HFFc6 (cell line): ENCODE measurements at places on chromosomes 2 and 18. TPM values are rescaled to one million over a fixed set of nuclear protein-coding genes. Genes with fewer than 3 reads are reported as not detected.

DNA sequence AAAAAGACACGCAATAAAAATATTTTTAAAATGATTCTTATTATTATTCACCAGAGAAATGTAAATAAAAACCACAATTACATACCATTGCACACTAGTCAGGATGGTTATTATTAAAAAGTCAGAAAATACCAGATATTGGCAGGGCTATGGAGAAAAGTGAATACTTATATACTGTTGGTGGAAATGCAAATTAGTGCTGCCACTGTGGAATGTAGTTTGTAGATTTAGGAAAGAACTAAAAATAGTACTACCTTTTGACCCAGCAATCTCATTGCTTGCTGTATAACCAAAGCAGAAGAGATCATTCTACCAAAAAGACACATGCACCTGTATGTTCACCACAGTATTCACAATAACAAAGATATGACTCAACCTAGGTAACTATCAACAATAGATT is 1237.3 kb upstream of the FAM98A start:
- H3K27ac ChIP-seq, result no peak overlapping the region
- 0 out of 2 replicates have a peak, but pooled peaks cover 6% of the 10 kb centered on the region for H3K36me3 ChIP-seq
- DNase-seq, result no peak
- no peak overlapping the region for H3K4me3 ChIP-seq
- no peaks in the 10 kb centered on the region for H3K4me1 ChIP-seq

DNA sequence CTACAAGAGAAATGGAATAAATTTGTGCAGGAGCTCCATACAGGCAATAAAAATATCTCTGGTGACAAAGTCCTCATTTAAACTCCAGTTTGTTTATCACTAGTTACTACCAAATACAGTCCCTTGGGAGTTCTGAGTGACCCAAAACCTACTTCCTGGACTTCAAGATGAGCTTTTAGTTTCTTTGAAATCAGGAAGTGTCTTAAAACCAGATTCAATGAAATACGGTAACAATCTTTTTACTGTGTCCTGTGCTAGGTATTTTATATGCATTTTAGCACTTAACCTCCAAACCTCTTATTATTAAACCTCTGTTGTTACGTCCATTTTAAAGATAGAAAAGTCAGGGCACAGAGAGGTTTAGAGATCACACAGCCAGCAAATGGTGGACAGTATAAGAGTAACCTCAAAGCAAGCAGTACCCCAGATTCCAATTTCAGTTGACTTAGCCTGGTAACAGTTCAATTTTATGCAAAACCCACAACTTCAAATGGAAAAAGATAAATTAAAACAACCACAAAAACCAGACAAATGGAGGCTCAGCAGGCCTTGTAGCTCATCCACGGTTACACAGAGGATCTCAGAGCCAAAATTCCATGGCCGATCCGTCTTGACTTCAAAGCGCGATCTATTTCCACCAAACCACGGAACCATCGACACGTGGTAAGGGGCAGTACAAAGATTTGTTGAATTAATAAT is 1.3 kb upstream of the KCMF1 start:
- H3K36me3 ChIP-seq, result peaks cover 51% of the 10 kb centered on the region
- H3K27ac ChIP-seq, result peak overlapping the region; percentile 96
- peaks cover 45% of the 10 kb centered on the region for H3K4me1 ChIP-seq
- peak overlapping the region; percentile 98 for H3K4me3 ChIP-seq
- DNase-seq, result no peak

GRCh38 chr2:231396058-231396821 is 730 bp downstream of the B3GNT7 start:
- H3K4me1 ChIP-seq, result peaks cover 12% of the 10 kb centered on the region
- peaks cover 14% of the 10 kb centered on the region for H3K27me3 ChIP-seq
- no peak for DNase-seq
- H3K36me3 ChIP-seq, result no peaks in the 10 kb centered on the region

DNA sequence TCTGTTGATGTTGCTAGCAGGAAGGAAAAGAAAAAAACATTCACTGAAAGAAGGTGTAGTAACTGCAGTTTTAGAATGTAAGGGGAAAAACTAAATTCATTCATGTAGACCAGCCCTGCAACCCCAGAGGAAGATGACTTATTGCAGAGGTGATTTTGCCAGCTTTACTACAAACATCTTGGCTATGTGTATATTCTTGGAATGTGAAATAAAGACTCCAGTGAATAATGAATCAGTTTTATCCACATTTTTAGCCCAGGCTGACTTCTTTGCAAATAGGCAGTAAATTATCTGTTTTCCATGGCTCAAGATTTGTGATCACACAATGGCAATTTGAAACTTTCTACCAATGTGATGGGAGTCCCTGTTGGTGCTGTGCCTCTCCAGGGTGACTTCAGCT is 206.1 kb upstream of the SETBP1 start:
- H3K4me1 ChIP-seq, result no peaks in the 10 kb centered on the region
- H3K36me3 ChIP-seq, result no peaks in the 10 kb centered on the region
- H3K4me3 ChIP-seq, result no peak overlapping the region
- no peaks in the 10 kb centered on the region; the same call in 1 of the 2 replicates for H3K27me3 ChIP-seq
- DNase-seq, result no peak
- H3K27ac ChIP-seq, result no peak overlapping the region

GRCh38 chr2:237972936-237973335 is 6.1 kb downstream of the UBE2F start:
- no peak overlapping the region for H3K27ac ChIP-seq
- no peak overlapping the region for H3K4me3 ChIP-seq
- peaks cover 13% of the 10 kb centered on the region; the same call in 1 of the 2 replicates for H3K36me3 ChIP-seq
- DNase-seq, result no peak
- H3K27me3 ChIP-seq, result no peaks in the 10 kb centered on the region; the same call in 1 of the 2 replicates
- H3K4me1 ChIP-seq, result peaks cover 33% of the 10 kb centered on the region

- H3K4me3 ChIP-seq, result no peak overlapping the region
- H3K27ac ChIP-seq, result no peak overlapping the region
- H3K27me3 ChIP-seq, result peaks cover 8% of the 10 kb centered on the region
- DNase-seq, result no peak
These were observed 87.5 kb upstream of the SLC35G4 start for GRCh38 chr18:11521853-11522252.

- H3K27me3 ChIP-seq, result no peaks in the 10 kb centered on the region
- DNase-seq, result no peak
These were observed 18.2 kb downstream of the LMAN1 start for GRCh38 chr18:59340817-59341216.

- no peak overlapping the region for H3K4me3 ChIP-seq
- H3K4me1 ChIP-seq, result peaks cover 5% of the 10 kb centered on the region; the same call in 1 of the 2 replicates
- DNase-seq, result no peak
- H3K27ac ChIP-seq, result no peak overlapping the region
- H3K36me3 ChIP-seq, result no peaks in the 10 kb centered on the region
These were observed 37.8 kb downstream of the MAL start for GRCh38 chr2:95063086-95063958.

DNA sequence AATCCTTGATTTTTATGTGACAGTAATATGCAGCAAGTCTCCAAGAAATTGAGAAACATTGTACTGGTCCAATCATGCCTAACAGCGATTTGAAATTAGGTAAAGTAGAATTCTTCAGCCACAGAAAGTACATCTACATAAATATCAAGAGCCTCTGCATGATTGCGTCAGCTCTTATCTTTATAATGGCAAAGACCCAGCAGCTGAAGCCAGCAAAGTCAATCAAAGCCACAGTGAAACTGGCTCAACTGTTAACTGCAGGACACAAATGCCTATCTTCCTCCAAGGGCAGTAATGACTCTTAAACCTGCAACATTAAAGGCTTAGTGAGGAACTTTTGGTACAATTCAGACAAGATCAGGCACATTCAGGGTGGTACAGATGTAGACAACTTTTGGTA is 102.5 kb downstream of the BARD1 start:
- DNase-seq, result no peak
- no peaks in the 10 kb centered on the region; the same call in 1 of the 2 replicates for H3K27me3 ChIP-seq
- no peak overlapping the region for H3K27ac ChIP-seq
- no peak overlapping the region for H3K4me3 ChIP-seq
- no peaks in the 10 kb centered on the region for H3K36me3 ChIP-seq

DNA sequence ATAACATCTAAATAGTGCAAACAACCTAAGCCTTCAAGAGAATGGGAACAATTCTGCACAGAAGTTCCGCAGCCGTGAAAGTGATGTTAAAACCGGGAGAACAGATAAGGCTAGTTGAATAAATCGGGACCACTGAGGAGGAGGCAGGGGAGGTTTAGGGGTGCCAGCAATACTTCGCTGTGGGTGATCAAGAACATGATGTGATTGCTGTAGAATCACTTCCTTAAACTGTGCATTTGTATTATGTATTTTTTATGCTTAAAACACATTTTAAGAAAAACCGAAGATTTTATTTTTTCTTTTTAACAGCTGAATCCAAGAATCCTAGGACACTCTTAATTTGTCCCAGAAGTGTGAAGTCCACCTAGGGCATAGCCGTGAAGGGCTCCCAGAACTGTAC is 33.6 kb downstream of the TTC32 start:
- no peak overlapping the region for H3K27ac ChIP-seq
- no peak for DNase-seq
- peaks cover 32% of the 10 kb centered on the region for H3K27me3 ChIP-seq
- no peaks in the 10 kb centered on the region for H3K4me1 ChIP-seq
- H3K4me3 ChIP-seq, result no peak overlapping the region
- H3K36me3 ChIP-seq, result no peaks in the 10 kb centered on the region

DNA sequence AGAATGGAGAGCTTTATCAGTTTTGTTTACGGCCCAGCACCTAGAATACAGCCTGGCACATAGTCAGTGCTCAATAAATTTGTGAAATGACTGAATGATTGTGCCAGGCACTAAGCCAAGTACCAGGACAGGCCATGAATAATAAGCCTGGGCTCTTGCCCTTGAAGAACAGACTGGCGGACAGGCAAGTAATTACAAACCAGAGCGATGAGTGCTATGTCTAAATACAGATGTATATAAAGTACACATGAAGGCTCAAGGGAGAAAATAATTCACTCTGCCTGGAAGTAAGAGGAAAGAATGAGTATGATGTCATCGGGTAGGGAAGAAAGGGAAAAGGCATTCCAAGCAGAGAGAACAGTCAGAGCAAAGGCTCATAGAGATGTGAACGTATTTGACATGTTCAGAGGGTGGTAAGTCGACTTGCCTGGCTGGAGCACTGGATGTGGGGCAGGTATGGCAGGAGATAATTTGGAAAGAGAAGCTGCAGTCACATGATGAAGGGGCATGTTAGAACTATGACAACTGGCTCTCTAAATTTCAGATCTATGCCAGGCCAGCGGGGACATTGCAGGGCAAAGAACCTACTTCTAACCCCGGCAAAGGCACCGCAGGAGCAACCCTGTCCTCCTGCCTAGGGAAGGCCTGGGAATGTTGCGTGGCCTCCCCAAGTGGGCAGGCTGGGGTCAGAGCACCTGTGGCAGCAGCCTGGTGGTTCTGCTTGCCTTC is 119.1 kb upstream of the STPG4 start:
- peak; percentile 86 for DNase-seq
- H3K27ac ChIP-seq, result peak overlapping the region; percentile 75
- H3K4me1 ChIP-seq, result peaks cover 52% of the 10 kb centered on the region
- peaks cover 6% of the 10 kb centered on the region for H3K36me3 ChIP-seq
- no peaks in the 10 kb centered on the region; the same call in 1 of the 2 replicates for H3K27me3 ChIP-seq

DNA sequence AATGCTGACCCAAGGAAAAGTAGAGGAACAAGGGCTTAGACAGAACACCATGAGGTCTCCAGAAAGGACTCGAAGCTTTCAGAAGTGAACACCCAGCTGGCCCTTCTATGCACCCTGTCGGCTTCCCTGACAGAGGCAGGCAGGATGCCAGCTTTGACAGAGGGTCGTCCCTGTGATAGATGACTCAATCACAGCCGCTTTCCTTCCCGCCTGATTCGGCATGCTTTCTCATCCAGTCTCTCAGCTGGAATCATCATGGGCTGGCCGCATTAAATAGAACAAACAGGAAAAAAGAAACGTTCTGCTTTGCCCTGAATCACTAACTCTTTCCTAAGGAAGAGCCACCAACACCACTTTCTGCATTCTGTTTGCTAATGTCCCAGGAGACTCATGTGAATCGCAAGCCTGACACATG is 140.3 kb upstream of the RAB12 start:
- peaks cover 63% of the 10 kb centered on the region for H3K27me3 ChIP-seq
- no peak overlapping the region for H3K27ac ChIP-seq
- H3K4me1 ChIP-seq, result peaks cover 19% of the 10 kb centered on the region
- H3K4me3 ChIP-seq, result no peak overlapping the region
- no peak for DNase-seq

DNA sequence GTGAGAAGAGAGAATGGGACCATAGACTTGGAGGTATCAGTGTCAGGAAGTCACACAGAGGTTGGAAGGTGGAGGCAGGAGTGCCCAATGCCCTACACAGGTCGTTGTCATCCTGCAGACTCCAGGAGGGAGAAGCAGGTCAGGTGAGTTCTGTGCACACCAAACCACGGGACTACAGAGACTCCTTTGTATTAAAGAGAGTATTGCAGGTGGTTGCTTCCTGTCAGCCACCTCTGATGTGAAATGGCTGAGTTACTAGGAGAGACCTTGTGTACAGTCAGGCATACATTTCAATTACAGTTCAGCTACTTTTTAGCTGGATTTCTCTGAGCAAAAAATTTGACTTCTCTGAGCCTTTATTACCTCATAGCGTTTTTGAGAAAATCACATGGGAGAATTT is 51.6 kb downstream of the SPP2 start:
- H3K27me3 ChIP-seq, result peaks cover 10% of the 10 kb centered on the region
- H3K4me1 ChIP-seq, result no peaks in the 10 kb centered on the region
- DNase-seq, result no peak
- no peak overlapping the region for H3K27ac ChIP-seq

DNA sequence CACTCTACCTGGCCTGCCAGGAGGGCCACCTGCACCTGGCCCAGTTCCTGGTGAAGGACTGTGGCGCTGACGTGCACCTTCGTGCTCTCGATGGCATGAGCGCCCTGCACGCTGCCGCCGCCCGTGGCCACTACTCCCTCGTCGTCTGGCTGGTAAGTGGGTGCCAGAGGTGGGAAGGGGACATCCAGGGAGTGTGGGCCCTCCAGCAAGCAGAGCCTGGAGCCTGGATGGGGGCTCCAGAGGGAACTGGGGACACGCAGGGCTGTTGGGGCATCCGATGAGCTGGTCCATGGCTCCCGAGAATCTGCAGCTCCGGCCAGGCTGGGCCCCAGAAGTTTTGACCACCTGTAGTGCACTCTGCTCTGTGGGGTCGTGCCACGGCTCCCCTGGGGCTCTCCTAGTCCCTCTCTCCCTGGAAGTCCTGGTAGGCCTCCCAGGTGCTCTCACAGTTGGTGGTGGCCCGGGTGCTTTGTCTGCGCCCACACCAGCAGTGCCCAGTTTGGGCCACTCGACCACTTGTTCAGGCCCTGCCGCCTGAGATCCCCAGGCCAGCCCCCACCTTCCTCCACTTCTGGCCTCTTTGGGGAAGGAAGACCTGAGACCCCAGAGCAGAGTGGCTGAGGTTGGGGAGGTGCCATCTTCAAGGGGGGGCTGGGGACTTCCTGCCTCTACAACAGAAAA is 4.7 kb downstream of the ESPNL start:
- no peak overlapping the region for H3K27ac ChIP-seq
- no peaks in the 10 kb centered on the region for H3K4me1 ChIP-seq
- no peak overlapping the region for H3K4me3 ChIP-seq
- H3K36me3 ChIP-seq, result no peaks in the 10 kb centered on the region

- H3K27ac ChIP-seq, result no peak overlapping the region
- no peak overlapping the region for H3K4me3 ChIP-seq
- no peak for DNase-seq
- peaks cover 5% of the 10 kb centered on the region; the same call in 1 of the 2 replicates for H3K4me1 ChIP-seq
- peaks cover 25% of the 10 kb centered on the region for H3K27me3 ChIP-seq
- H3K36me3 ChIP-seq, result no peaks in the 10 kb centered on the region
These were observed 71.7 kb downstream of the LONRF2 start for GRCh38 chr2:100250645-100251044.

MARCHF4 gene
- 49.5 to 77.4 TPM (median 53.0 TPM) in 3 replicates for total RNA-seq

ESPNL gene
- 2.0 to 2.8 TPM (median 2.4 TPM) in 3 replicates for total RNA-seq

SLC38A11 gene
- total RNA-seq, result 1.5 to 3.0 TPM (median 2.0 TPM) in 3 replicates

SLC25A12 gene
- total RNA-seq, result 16.8 and 17.8 TPM in 2 replicates

GALR1 gene
- not detected in 3 replicates for total RNA-seq

FOXD4L1 gene
- total RNA-seq, result 0.18 TPM in 1 of 3 replicates, not detected in the others

CCBE1 gene
- total RNA-seq, result 152 and 204 TPM in 2 replicates

MC4R gene
- not detected in 2 replicates for total RNA-seq
